ENCODE measurements at places on chromosomes 5 and 9. TPM values are rescaled to one million over a fixed set of nuclear protein-coding genes. Genes with fewer than 3 reads are reported as not detected.

DNA sequence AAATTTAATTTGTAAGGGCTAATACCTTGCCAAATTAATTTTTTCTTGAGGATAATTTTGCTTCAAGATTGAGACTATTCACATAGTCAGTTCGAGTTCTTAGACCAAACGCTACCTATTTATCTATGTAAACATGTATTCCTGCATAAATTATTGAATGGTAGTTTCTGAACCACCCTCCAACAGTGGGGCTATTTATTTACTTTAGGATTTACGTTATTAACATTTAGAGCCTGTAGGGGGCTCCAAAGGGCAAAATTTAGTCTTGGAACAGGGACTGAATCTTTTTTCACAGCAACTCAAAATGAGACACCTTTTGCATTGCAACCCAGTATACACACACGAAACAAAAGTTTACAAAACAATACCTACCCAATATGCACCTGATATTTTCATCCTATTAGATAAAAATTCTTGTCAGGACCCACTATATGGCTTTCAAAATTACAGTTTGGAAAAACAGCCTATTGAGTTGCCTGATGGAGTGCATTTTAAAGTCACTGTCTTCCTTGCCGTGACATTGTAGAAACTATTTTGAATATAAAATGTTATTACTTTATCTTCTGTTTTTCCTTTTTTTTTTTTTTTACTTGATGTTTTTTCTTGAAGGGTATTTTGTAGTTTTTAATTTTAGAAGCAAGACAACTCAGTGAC, 47.1 kb upstream of the POU4F3 start:
- no peak for DNase-seq

GRCh38 chr5:78509884-78510769, 138.4 kb downstream of the LHFPL2 start:
- DNase-seq = peak; percentile 44

- DNase-seq = no peak
These were observed 18.4 kb upstream of the GSN start for GRCh38 chr9:121249563-121249962.

DNA sequence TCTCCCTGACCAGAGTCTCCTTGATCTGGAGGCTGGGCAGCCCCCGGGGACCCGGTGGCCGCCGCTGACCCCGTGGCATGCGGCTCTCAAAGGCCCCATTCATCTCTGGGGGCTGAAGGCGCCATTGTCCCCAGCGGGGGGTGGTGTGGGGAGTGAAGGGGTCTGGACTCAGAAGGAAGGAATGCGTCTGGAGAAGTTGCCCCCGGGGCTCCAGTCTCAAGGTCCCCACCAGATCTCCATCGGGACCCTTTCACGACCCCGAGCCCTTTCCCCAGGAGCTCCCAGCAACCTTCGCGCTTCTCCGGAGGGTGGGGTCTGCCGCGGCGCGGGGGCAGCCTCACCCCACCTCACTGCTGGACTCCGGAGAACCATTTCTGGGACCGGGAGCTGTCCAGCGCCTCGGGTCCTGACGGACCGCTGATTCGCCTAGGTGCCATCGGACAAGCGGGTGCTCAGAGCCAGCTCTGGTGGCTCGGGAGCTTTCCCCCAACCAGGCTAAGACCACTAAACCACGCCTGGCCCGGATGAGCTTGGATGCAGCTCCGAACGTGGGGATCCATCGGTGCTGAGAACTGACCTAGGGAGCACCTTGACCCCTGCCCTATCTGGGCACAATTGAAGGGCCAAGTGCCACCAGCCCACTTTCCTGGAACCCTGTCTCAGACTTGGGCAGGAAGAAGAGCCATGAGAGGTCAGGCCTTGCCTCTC, 5.1 kb upstream of the PCDH1 start:
- peak; percentile 20 for DNase-seq

GRCh38 chr9:35776018-35776417, 15.4 kb upstream of the NPR2 start:
- DNase-seq = no peak

- DNase-seq = no peak
These were observed 2.0 kb downstream of the SV2C start for GRCh38 chr5:76085243-76085579.

DNA sequence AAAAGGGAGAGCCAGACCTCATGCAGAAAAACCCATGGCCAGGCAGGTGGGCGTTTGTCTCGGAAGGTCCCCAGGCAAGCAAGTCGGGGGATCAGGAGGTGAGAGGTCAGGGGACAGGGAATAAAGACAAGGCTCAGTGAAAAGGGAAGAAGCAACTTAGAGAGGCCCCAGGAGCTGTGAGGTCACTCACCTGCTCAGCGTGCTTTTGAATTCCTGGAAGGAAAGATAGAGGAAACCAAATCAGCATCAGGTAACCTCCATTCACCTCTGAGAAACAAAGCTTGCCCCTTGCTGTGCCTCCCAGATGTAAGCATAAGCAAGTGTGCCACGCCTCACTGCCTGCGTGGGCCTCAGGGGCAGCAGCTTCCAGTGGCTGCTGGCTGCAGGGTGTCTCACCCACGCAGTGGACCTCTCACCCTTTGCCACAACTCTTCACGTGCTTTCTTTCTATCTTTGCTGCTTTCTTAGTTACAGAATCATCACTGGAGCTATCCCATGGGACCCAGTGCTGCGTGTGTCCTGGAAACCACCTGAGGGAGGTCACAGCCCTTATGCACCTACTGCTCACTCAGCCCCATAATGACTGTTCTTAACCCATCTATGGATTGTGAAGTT, 6.0 kb downstream of the TRIM7 start:
- DNase-seq = no peak

DNA sequence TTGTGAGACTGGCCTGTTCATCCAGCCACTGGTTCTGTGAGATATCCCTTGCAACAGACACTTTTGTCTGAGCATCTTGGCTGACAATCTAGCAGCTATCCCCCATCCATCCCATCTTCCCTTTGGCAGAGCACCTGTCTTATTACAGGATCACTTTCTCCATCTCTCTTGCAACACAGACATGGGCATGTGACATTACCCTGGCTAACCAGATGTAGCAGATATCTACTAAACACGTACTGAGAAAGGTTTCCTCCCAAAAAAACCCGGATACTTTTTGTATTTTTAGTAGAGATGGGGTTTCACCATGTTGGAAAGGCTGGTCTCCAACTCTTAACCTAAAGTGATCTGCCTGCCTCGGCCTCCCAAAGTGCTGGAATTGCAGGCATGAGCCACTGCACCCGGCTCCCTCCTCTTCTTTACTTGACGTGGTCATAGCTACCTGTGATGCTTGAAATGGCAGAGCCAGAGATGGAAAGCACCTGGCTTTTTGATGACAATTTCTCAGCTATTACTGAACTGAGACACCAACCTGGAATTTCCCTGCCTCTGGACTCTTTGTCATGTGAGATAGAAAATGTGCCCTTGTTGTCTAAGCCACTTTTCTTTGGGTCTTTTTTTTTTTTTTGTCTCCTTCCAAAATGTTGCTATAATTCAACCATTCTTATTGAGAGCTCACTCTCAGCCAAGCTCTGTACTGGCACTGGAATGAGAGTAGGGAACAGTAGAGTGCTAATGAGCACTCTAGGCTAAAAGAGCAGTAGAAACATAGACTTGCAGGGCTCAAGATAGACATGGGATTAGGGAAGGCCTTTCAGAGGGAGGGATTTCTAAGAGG, 32.6 kb downstream of the FNBP1 start:
- peak; percentile 49 for DNase-seq

DNA sequence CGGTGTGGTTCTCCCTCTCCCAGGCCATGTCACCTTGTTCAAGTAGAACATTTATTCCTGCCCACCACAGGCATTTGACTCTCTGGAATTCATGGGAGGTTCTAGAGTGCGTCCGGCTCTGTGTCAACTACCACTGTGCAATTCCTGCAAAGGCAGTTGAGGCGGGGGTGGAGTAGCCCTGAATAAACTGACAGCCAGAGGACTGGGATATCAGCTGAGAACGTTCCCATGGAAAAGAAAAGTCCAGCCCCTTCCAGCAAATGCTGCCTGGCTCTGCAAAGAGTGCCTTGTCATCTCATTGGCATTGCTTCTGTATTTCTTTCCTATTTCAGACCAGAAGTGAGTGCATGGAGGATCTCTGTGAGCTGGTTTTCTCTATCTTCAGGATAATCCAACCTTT, 18.9 kb upstream of the MEGF9 start:
- no peak for DNase-seq

GRCh38 chr9:76932757-76933156, 26.8 kb upstream of the PRUNE2 start:
- DNase-seq = no peak

- no peak for DNase-seq
These were observed 3.5 kb upstream of the HRH2 start for GRCh38 chr5:175654339-175654738.

GRCh38 chr9:132061526-132061925, 18.1 kb downstream of the MED27 start:
- DNase-seq = no peak

- DNase-seq = no peak
These were observed 30.6 kb upstream of the IL6ST start for GRCh38 chr5:56025151-56025885.

- no peak for DNase-seq
These were observed 13.7 kb downstream of the RNF14 start for GRCh38 chr5:141982626-141983025.

DNA sequence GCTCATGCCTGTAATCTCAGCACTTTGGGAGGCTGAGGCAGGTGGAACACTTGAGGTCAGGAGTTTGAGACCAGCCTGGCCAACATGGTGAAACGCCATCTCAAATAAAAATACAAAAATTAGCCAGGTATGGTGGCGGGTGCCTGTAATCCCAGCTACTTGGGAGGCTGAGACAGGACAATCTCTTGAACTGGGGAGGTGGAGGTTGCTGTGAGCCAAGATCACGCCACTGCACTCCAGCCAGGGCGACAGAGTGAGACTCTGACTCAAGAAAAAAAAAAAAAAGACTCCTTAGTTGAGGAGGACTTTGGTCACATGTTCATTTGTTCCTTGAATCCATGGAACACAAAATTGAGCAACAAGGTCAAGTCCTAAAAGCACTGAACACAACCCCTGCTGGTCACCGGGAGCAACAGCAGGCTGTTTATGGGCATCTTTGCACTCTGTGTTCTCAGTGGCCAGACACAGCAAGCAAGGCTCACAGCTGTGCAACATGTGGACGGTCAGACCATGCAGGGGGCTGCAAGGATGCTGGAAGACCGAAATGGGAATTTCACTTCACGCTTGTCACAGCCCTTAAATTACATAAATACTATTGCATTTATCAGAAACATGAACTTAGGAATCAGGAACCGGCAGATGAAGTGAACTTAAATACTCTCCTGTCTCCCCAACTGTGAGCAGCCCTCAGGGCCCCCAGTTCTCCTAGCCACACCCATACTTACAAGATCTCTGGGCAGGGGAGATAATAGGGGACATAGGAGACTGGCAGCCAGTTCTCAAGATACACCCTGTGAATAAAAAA, 2.8 kb downstream of the GBGT1 start:
- peak; percentile 45 for DNase-seq

DNA sequence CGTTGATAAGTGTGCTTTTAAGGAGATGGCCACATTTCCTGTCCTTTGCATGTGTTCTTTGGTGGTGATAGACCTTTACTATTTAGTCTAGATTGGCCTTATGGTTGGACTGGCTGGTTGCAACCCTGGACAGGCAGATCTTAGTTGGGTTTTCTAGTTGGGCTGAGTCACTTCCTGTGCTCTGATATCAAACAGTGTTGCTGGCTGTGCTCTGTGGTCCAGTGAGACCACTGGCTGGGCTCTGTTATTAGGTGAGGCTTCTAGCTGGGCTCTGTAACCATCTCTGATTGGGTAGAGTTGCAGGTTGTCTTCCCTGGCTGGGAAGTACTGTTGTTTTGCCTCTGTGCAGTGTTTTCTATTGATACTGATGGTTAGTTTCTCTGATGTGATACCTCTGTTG, 432.5 kb downstream of the LRRC70 start:
- DNase-seq = no peak

DNA sequence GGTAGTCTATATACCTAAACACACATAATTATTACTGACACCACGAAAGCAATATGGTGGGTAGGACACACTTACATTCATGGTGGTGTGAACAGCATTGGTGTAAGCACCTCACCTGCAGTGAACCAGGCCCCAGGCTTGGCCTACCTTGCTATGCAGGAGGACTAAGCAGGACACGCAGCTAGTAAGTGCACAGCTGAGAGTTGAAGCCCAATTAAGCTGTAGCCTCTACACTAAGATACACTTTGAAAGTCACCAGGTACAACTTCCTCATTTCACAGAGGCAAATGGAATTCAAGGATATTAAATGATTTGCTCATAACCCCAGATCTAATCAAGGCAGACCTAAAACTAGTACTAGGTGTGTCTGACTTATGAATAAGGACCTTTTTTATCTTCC, 145.8 kb upstream of the PAPPA start:
- DNase-seq = no peak

The CAMLG gene
- total RNA-seq = 65.1 TPM

The PFN3 gene
- total RNA-seq = not detected

The BHMT gene
- total RNA-seq = not detected

The AMBP gene
- total RNA-seq = not detected

The PTGR1 gene
- 14.5 TPM for total RNA-seq

The PRUNE2 gene
- total RNA-seq = 0.18 TPM

The LHX2 gene
- total RNA-seq = not detected

The C5orf24 gene
- 36.9 TPM for total RNA-seq
